NCI-H774 (cell line): ENCODE measurements at places on chromosomes 1 and 21.

- DNase-seq, result no peak
Observed at GRCh38 chr1:10980094-10980577, 32.3 kb upstream of the TARDBP start.

GRCh38 chr1:228006786-228007048 lies at the start of gene WNT3A:
TSS of gene WNT3A (plus strand) at chr1:228006998. CDS start at chr1:228007129, 131 bp downstream.
- no peak for DNase-seq

GRCh38 chr1:45658171-45658570 lies 28.2 kb downstream of the GPBP1L1 start:
- no peak for DNase-seq

DNA sequence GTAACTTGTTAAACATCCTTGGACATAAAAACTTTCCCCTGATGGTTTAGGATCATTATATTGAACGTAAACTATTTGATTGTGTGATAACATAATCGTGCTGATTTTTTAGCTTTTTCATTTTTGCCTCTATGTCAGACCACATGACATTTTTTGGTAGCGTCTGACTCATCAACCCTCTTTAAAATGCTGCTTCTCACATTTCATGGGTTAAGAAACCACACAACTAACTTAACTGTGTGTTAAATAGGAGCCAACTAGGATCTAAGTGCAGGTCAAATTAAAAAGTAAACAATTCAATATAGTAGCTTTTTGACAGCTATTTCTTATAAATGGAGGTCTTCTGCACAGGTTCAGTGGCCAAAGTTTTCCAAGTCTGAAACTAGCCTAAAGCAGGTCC lies 9.8 kb downstream of the BTG3 start:
- DNase-seq, result no peak

- DNase-seq, result no peak
Observed at GRCh38 chr1:155856257-155856974, 598 bp downstream of the GON4L start.

GRCh38 chr1:156490401-156491032 lies 10.1 kb downstream of the MEF2D start:
- no peak for DNase-seq

- DNase-seq, result no peak
Observed at GRCh38 chr1:53655931-53656746, 82.8 kb downstream of the GLIS1 start.

DNA sequence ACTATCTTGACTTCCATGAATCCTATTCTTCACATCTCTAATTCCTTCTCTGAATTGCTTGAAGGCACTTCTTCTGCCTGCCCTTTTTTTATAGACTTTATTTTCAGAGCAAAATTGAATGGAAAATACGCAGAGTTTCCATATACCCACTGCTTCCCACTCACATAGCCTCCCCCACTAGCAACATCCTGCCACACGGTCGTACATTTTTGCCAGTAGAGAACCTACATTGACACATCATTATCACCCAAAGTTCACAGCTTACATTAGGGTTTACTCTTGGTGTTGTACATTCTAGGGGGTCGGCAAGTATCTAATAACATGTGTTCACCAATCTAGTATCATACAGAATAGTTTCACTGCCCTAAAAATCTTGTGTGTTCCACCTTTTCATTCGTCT lies 12.3 kb downstream of the EEIG2 start:
- no peak for DNase-seq

DNA sequence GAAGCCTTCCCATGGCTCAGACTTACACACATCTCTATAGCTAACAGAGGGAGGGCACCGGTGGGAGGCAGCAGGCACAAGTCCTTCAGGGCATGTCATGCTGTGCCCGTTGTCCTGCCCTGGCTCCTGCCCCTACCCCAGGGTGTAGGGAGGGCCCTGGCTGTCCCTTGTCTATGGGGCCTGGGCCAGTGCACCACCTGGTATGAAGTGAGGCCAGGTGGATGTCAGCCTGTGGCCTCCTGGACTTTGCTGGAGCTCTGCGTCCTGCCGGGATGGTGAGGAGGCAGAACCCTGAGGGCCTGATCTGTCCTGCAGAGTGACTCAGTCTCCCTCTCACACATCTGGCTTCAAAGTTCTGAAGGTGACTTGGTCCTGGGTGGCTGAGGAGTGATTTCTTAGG lies 47.3 kb upstream of the GPR37L1 start:
- DNase-seq, result no peak

DNA sequence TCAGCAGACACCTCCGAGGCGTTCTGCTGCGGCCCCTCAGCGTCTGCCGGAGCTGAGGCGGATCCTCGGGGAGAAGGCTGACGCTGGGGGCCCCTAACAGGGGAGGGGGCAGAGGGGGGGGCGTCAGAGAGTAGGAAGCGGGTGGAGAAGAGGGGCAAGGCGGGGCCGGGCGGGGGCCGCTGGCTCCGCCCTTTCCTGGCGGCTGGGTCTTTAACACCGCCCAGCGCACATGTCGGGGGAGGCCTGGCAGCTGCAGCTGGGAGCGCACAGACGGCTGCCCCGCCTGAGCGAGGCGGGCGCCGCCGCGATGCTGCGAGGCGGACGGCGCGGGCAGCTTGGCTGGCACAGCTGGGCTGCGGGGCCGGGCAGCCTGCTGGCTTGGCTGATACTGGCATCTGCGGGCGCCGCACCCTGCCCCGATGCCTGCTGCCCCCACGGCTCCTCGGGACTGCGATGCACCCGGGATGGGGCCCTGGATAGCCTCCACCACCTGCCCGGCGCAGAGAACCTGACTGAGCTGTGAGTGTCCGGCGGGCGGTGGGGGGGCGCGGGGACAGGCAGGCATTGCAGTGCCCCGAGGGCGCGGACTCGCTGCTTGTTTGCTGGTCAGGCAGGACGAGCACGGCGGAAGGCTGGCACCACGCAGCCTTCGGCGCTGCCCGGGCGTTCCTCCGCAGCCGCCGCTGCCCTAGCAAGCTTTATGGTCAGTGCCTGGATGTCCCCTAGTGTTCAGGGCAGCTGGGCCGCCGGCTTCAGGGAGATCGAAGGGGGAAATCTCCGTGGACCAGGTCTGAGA lies at the start of gene NTRK1:
TSS of gene NTRK1 (plus strand) at position 238 of the 796 bp plus-strand sequence. CDS start at position 308, 70 bp downstream.
- peak; percentile 62 for DNase-seq

GRCh38 chr21:14535702-14536101 lies 10.4 kb downstream of the SAMSN1 start:
- no peak for DNase-seq

DNA sequence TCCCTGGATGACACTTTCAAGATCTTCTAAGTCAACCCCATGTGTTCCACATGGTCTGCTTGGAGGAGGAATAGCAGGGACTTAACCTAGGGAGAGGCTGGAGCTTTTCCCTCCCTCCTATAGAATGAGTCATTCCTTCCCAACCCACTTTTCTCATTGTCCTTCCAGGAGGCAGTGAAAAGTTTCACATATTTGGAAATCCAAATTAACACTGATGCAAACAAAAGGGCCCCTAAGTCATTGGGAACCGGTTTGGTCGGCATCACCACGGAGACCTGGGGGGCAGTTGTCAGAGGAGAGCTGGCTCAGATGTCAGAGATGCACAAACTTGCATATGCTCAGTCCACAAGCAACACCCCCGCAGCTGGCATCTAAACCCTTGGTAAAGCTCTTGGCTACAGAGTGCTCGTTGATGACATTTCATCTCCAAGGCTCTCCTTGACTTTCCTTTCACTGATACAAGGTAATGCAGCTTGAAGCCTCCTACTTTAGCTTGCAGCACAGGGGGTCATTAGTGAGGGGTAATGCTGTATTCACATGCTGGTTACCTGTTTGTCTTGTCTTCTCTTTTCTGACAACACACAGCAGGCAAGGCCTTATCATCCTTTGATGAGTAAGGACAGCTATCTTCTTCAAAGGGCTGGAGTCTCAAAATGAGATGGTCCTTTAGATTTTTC lies 12.3 kb upstream of the LRRC8D start:
- no peak for DNase-seq

DNA sequence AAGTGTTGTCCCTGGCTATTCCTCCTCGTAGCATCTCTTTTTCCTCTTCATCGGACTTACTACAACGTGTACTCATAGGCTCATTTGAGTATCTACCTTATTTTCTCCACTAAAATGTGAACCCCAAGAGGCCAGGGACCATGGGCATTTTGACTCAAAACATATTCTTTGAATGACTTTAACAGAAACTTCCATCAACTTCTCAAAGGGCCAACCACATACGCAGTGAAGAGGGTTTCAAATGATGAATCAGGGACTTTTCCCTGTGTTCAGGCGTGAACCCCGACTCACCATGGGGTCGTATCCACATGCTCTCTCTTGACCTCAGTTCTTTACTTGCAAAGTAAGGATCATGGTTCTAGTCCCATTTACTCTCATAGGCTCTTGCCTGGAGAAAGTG lies 20.2 kb upstream of the GPR137B start:
- DNase-seq, result no peak

GRCh38 chr21:44758141-44758561 lies 43.5 kb downstream of the UBE2G2 start:
- no peak for DNase-seq

DNA sequence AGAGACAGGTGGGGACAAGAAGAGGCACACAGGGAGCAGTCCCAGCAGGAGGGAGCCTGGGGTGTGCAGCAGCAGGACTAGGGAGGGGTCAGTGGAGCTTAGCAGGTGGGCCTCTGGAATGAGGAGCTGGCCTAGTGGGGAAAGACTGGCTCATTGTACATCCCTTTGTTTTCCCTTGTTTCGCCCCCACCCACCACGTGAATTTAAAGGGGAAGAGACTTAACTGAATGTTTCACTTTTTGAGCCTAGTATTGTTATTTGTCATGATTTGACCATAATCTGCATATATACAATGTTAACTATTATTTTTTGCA lies 181.7 kb downstream of the DHRS3 start:
- DNase-seq, result no peak

GRCh38 chr1:110119843-110120242 lies 7.6 kb downstream of the UBL4B start:
- peak; percentile 88 for DNase-seq

DNA sequence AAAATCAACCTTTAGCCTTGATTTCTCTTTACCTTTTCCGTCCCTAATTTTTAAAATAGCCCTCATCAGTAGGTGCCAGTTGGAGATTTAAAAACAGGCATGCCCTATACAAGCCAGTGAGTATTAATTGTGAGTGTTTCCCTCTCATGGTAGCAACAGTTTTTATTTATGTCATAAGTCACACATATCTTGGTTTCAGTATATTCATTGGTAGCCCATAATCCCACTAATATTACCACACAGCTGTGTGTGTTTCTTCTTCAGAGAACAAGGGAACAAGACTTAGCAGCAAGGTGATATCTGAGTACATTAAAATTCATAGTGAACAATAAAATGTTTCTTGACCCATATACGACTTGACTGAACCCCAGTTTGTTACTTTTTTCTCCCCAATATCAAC lies 68.6 kb upstream of the HSPA13 start:
- DNase-seq, result no peak

DNA sequence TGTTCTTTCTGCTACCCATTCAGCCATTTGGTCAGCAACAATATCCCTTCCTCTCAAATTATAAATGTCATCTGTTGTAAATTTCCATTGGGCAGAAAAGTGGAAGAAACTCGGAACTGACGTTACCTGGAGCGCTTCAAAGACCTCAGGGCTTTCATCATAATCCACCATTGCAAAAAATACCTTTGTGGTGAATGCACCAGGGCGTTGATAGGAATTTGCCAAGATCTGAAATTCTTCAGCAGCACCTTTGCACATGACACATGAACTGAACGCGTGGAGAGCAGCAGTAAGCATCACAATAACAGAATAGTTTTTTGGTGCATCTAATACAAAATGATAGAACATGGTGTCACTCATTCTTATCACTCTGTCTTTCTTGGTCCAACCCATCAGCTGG lies 3.1 kb upstream of the TEKT2 start:
- no peak for DNase-seq

- no peak for DNase-seq
Observed at GRCh38 chr1:111937147-111937725, 52.2 kb downstream of the KCND3 start.

GRCh38 chr1:35488336-35488735 lies 68.9 kb downstream of the KIAA0319L start:
- no peak for DNase-seq

- DNase-seq, result no peak
Observed at GRCh38 chr21:38455403-38455802, 42.9 kb downstream of the ERG start.

- no peak for DNase-seq
Observed at GRCh38 chr1:200305806-200306205, 104.0 kb downstream of the ZNF281 start.

- DNase-seq, result peak; percentile 94
Observed at GRCh38 chr1:154974808-154975408, 427 bp downstream of the CKS1B start.

DNA sequence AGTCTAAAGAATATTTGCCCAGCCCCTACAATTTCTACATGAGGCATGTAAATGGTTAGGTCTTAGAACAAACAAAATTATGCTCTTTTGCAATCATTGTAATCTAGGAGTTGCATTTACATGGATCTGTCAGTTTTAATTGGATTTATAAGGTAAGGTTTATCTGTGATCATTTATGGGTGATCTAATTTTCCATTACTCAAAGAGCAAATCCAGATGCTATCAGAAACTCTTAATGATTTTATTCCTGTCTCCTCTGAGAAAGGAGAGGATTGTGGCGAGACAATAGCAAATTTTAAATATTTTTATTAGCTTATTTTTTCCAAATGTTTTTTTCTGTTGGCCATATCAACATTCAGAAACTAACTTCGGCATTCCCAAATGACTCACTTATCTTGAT lies 14.2 kb upstream of the NEGR1 start:
- DNase-seq, result no peak

DNA sequence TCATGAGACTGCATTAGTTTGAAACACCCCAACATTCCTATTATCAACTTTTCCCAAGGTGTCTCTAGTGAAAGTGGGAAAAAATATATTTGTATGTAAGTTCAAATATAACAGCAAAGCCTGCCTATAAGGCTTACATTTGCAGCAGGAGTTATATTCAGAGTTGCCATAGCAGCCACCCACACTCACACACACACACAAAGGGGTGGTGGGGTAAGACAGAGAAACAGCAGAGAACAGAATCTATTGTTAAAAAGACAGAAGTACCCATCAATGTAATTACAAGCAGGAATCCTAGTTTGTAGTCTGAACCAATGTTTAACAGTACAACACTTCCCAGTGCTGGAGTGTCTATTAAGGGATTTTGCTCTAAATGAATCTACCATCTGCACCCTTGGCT lies 55.0 kb downstream of the PLPPR5 start:
- no peak for DNase-seq
